ENCODE measurements at places on chromosomes 6 and 20. TPM values are rescaled to one million over a fixed set of nuclear protein-coding genes. Genes with fewer than 3 reads are reported as not detected.

The ULBP2 gene
- 0.26 TPM for total RNA-seq

The WFDC9 gene
- total RNA-seq, result not detected

GRCh38 chr20:3767110-3767426, 485 bp downstream of the ADISSP start:
- DNase-seq, result no peak

GRCh38 chr6:1593958-1594314, 15.8 kb upstream of the FOXC1 start:
- DNase-seq, result no peak

- no peak for DNase-seq
Measured at GRCh38 chr6:22008248-22008836, 288.5 kb downstream of the PRL start.

DNA sequence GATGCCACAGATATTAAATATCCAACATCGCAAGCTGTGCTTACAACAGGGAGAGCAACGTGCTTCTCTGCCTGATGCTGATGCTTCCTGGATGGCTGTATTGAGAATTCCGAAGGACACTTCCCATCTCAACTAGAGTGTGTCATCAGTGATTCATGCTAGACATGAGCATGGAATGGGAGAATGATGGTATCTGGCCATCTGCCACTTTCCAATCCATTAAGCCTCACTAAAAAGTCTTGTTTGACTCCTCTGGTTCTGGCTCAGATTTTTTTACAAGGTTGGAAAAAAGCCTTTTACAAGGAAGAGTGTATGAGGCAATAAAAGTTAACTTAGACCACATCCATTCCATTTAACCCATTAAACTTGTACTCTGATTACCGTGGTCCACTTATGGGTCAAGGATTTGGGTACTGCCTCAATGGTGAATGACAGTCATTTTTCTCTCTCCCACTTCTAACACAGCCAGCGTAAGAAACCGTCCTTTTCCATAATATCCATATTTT, 265.3 kb downstream of the UST start:
- DNase-seq, result no peak

Data from body of pancreas (tissue), 4 donors.